ENCODE measurements at places on chromosomes 16 and 17. TPM values are rescaled to one million over a fixed set of nuclear protein-coding genes. Genes with fewer than 3 reads are reported as not detected.
A peak's percentile ranks its signal among the peaks of the same experiment; 100 is the strongest.

GRCh38 chr17:73855720-73856333 lies 211.6 kb upstream of the SDK2 start:
- DNase-seq: no peak

DNA sequence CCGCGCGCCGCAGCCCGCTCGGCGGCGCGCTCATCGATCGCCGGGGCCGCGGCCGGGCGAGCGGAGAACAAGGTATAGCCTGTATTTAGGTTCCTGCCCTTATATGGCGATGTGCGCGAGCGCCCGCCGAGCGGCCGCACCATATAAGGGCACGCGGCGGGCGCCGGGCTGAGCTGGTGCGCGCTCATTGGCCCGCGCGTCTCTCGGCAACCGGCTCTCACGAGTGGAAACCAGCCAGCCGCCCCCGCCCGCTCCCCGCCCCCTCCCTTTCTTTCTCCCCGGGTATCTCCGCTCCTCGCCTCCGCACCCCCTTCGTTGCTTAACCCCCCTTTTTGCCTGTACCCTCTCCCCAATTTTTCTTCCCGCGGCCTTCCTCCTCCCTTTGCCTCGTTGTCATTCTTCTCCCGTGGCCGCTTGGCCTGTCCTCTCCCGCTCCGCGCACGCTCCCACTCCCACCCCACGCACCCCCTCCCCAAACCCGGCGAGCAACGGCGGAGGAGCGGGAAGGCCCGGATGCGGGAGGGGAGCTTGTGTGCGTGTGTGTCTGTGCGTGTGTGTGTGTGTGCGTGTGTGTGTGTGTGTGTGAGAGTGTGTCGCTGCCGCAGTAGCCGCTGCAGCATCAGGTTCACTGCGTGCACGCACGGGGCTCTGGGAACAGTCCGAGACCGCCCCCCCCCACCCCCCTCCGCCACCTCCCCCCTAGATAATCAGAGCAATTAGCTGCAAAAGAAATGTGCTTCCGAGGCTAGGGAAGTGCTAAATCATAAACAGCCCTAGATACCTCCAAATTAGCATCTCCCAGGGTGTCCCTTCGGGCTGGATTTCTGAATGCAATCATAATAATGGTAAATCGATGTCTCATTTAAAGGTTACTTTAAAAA lies 13.5 kb upstream of the CBX8 start:
- peak; percentile 81 for DNase-seq

DNA sequence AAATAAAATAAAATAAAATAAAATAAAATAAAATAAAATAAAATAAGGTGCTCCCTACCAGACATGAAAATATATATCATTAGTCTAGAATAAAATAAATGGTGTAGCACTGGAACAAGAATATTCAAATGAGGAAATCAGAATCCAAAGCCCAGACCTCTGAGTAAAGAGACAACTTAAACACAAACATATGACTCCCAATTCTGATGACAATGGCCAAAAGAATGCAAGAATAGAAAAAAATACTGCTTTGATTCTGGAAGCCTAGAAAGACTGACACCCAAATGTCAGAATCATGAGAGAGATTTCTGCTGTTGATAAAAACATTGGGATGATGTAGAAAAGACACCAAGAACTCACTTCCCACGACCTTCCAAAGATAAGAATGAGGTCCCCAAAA lies 27.9 kb downstream of the MYOCD start:
- DNase-seq: no peak

DNA sequence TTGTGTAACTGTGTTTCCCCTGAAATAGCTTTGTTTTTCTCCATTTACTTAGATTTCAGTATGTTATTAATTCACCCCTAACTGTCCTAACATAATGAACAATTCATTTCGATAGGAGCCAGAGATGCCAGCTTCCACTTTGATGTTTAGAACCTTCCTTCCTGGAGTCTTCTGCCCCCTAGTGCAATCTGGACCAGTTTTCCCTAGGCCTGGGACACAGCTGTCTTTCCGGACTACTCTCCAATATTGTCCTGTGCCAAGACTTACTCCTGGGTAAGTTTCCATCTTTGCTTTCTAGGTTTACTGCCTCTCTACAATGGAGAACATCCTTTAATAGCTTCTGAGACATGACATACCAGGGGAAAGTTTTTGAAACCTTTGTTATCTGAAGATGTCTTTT lies 12.8 kb downstream of the RECQL5 start:
- no peak for DNase-seq

GRCh38 chr17:80124351-80124981 lies 22.5 kb downstream of the EIF4A3 start:
- no peak for DNase-seq

DNA sequence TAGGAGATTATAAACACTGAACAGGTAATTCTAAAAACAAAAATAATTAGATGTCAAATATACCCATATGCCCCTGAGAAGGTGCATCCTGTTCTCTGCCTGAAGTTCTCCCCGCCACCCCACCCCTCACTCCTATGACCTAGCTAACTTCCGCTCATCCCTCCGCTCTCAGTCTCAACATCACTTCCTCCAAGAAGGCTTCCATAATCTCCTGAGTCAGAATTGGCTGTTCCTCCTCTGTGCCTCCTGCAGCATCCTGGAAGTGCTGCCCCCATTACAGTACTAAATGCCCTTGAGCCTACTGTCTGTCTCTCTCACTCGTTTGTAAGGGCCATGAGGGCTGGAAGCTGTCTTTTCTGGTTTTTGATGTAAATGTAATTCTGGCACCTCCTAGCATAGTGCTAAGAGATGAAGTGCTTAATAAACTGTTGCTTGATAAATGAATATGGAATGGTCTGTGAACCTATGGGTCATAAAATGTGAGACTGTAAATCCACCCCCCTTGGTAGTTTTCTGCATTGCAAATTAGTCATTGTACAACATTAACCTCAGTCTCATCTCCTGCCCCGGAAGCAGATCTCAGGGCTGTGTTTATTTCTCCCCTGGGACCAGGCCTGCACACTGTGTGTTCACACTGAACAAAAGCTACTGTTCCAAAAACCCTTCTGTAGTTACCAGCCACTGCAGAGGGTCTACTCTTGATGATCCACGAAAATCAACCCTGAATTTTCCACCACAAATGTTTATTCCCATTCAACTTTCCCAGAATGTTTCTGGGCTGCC lies 3.9 kb upstream of the MYO1D start:
- DNase-seq: no peak

Gene MYH3
- total RNA-seq: 2.0 TPM

Gene EPOP
- total RNA-seq: 27.5 TPM
